Esophagus muscularis mucosa (tissue), 4 donors: ENCODE measurements at places on chromosomes 16 and 17. TPM values are rescaled to one million over a fixed set of nuclear protein-coding genes. Genes with fewer than 3 reads are reported as not detected.
A peak's percentile ranks its signal among the peaks of the same experiment; 100 is the strongest.

DNA sequence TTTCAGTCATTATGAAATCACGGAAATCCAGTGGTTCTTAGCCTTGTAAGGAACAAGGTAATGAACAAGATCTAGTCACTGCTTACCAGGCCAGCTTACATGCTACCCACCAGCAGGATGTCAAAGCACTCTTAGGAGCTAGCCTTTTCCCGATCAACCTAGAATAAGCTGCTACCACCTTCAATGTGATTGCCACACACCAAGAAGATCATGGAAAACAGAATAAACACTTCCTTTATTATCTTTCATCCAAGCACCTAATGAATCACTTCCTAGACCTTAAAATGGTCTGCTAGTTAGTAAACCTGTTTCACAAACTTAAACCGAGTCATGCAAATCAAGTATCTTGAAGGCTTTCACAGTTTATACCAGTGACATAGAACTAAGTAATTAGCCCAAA lies 5.0 kb downstream of the BBS2 start:
- no peak for DNase-seq

DNA sequence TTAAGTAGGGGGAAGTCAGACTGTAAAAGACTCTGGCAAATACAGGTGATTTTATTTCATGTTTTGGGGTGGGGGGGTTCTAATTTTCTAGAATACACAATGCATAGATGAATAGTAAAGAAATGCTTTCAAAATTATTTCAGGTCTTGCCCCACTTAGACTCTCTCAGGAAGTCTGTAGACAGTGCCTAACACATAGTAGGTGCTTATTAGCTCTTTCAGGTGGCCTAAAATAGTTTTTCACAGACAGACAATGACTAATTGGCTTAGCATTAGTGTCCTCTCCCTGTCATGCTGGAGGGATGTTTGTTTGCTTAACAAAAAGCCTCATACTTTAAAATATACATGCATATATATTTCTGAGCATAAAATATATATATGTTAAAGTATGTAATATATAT lies 366.0 kb downstream of the SOX9 start:
- DNase-seq, result no peak

DNA sequence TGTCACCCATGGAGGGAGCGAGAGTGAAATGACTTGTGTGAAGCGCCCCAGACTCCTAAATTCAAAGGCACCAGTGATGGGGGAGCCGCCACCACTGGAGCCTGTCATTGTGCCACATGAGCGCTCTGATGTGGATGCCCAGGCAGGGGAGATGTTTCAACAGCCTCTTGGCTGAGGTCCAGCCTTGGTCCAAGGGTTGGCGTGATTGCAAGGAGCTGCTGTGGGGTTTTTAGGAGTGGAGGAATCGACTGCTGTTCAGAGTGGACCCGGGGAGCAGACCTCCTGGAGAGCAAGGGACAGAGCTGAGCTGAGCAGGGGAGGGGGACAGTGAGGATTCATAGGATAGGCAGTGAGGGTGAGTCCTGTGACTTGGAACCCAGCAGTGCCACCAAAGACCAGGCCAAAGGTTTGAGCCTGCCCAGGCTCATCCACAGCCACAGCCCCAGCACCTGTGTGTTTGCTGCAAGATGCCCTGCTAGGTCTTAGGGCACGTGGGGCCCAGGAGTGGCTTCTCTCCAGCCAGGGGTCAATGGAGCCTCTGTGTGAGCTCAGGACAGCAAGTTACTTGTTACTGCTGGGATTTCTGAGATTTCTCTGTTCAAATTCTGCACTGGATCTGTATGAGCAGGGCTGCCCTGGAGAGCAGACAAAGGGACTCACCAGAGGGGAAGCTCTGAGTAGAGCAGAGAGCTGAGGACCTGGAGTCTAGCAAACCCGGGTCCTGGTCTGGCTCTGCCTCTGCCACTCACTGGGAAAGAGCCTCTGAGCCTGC lies 20.3 kb downstream of the RHBDL3 start:
- no peak for DNase-seq

DNA sequence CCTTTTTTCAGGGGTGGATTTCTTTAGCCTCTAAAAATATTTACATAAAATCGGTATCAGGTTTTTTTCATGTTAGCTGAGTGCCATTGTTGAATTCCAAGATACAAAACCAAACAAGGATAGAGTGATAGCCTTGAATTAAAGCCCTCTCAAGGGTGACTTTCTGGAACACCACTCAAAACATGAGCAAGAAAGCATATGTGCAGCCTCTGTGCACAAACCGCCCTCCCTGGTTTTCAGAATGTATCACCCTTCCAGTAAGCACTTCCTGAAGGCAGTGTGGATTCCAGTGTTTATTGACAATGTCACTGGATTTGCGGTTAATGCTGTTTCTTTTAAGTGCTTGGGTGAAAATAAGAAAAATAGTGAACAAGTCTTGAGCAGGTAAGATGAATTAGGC lies 597.7 kb downstream of the TMEM114 start:
- DNase-seq, result peak; percentile 62

- DNase-seq, result no peak
Measured at GRCh38 chr16:25151996-25152395, 40.5 kb downstream of the LCMT1 start.

GRCh38 chr17:9181640-9182039 lies 160.3 kb downstream of the NTN1 start:
- DNase-seq, result no peak

GRCh38 chr16:71854369-71854948 lies 8.7 kb downstream of the ATXN1L start:
- DNase-seq, result no peak

- DNase-seq, result no peak
Measured at GRCh38 chr17:4715063-4715744, 4.8 kb downstream of the ARRB2 start.

GRCh38 chr17:8465356-8465755 lies 29.7 kb downstream of the NDEL1 start:
- DNase-seq, result no peak

DNA sequence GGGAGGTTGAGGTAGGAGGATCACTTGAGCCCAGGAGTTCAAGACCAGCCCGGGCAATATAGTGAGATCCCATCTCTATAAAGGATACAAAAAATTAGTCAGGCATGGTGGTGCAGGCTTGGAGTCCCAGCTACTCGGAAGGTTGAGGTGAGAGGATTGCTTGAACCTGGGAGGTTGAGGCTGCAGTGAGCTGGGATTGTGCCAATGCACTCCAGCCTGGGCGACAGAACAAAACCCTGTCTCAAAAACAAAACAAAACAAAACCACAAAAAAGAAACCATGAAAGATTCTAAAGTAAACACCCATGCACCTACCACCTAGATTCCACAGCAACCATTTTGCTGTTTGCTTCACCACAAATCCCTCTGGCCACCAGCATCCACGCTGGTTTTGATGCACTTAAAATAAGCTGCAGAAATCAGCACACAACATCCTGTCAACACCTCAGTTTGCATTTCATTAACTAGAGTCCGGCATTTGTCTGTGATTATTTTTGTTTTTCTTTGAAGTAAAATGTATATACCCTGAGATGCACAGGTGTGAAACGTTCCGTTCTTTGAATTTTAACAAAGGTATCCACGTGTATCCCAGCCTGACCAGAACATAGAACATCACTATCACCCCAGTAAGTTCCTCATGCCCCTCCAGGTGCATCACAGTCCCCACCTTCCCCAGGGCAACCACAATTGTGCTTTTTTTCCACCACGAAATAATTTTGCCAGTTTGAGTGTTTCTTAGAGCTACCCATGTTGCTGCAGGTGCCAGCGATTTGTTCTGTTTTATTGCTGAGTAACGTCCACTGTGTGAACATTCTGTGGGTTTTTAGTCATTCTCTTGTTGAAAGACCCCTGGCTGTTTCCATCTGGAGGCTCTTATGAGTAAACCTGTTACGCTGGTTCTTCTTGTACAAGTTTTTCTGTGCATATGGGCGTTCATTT lies 191.5 kb downstream of the SEC14L1 start:
- no peak for DNase-seq

DNA sequence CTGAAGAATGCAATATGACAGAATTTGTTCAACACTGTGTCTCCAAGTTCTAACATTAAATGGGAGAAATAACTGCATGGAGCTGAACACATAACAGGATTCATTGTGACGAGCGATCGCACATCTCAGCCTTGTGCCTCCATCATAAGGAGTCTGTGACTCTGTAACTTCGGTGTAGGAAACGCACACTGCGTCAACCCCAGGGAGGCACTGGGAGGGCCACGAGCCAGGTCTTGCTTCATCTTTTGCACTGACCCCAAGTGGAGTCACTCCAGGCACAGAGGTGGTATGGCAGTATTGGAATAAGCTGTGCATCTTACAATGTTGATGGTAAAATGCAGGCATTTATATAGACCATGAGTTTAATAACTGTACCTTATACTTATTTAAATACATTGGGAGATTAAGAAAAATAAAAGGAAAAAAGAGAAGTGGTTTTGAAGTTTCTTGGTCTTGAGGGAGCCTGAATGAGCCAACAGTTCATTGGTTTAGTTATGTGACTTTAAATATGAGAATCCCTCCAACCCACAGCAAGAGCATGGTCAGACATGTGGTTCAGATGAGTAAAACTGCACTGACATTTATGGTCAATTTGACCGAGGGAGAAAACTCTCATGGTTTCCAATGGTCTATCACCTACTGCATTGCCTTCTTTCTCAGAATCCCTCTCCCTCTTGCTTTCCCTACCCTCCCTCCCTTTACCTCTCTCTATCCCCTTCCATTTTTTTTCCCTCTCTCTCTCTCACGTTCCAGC lies 5.7 kb upstream of the PMP22 start:
- DNase-seq, result no peak

DNA sequence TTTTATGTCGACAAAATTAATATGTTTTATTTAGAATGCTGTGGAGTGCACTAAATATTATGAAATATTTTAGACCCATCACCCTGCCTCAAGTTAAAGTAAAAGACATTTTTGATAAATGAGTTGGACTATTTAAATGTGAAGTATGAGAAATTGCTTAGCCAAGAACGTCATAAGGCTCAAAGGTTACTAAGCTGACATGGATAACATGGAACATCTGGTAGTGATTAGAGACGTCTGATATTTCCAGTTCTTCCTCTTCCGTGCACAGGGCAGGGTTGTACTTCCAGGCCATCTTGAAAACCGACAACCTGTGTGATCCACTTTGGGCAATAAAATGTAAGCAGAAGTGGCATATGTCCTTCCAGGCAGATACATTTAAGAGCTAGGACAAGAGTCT lies 7.2 kb upstream of the CCL8 start:
- DNase-seq, result no peak

- no peak for DNase-seq
Measured at GRCh38 chr16:177394-177822, 928 bp downstream of the HBA1 start.

GRCh38 chr17:63827002-63827800 lies at the start of the genes FTSJ3 and PSMC5:
Gene FTSJ3 (minus strand): TSS chr17:63827663. CDS start chr17:63826902, 761 bp downstream.
Gene PSMC5 (plus strand): TSS chr17:63827431. CDS start chr17:63827491, 60 bp downstream.
- peak; percentile 99 for DNase-seq

- no peak for DNase-seq
Measured at GRCh38 chr17:61908292-61909037, 19.3 kb downstream of the INTS2 start.

DNA sequence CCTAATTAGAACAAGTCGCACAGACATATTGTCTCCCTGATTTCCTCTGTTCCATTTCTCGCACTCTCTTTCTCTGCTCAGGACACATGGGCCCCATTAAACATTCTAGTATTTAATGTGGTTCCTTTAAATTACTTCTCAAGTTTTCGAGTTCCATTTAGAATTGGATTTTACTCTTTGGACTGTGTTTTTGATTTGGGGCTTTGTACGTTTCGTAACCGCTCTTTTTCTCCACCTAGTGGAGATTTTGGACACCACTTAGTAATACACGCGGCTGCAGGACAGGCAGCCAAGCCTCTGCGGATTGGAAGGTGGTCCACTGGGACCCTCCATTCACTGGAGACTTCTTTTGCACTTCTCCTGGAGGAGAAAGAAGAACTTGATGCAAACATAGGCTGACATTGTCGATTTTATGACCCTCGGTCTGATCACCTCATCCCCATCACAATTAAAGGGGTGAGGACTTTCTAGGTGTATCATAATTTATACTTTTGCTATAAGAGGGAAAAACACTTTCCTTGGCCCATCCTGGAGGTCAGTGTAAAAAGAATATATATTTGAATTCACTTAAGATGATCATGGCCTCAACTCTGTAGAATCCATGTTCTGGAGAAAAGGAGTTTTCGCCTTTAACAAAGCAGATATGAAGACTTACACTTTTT lies 85.7 kb downstream of the NOG start:
- DNase-seq, result no peak

The ELMO3 gene
- 0.33 TPM for total RNA-seq

The MYO15A gene
- 0.39 TPM for total RNA-seq

The ZSWIM7 gene
- total RNA-seq, result 17.7 TPM

The ENO3 gene
- 1.2 TPM for total RNA-seq

The TMEM92 gene
- total RNA-seq, result not detected

The CSH1 gene
- total RNA-seq, result not detected

The CLEC18A gene
- 0.50 TPM for total RNA-seq
